ENCODE measurements at places on chromosomes 2 and 18.

GRCh38 chr18:80246445-80247392 lies 595 bp downstream of the PARD6G start:
- no peak for DNase-seq

- DNase-seq, result no peak
Observed at GRCh38 chr18:11506856-11507255, 102.5 kb upstream of the SLC35G4 start.

DNA sequence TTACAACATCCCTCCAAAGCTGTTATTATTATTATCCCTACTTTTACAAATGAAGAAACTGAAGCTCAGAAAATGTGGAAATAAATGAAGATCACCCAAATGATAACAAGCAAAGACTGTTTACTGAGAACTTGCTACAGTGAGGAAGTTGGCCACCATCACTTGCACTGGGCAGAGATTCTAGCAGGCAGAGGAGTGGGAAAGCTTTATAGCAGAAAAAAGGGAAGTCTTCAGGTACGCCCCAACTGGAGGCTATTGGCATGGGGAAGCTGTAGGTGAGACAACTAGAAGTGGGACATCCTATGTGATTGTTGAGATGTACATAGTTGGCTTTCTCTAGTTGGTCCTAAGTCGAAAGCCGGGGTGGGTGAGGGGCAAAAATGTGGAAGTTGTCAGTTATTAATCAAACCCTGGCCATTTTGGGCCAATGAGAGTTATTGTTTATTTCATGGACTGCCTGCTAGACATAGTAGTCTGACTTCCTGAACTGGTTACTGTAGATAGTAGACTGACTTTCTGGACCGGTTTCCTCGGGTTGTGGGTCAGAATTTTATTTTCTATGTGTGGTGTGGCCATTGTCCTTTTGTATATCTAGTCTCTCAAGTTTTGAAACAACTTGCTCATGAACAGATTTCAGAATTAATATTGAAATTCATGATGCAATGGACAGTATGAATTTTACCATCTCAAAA lies 40.2 kb upstream of the STAT4 start:
- no peak for DNase-seq

DNA sequence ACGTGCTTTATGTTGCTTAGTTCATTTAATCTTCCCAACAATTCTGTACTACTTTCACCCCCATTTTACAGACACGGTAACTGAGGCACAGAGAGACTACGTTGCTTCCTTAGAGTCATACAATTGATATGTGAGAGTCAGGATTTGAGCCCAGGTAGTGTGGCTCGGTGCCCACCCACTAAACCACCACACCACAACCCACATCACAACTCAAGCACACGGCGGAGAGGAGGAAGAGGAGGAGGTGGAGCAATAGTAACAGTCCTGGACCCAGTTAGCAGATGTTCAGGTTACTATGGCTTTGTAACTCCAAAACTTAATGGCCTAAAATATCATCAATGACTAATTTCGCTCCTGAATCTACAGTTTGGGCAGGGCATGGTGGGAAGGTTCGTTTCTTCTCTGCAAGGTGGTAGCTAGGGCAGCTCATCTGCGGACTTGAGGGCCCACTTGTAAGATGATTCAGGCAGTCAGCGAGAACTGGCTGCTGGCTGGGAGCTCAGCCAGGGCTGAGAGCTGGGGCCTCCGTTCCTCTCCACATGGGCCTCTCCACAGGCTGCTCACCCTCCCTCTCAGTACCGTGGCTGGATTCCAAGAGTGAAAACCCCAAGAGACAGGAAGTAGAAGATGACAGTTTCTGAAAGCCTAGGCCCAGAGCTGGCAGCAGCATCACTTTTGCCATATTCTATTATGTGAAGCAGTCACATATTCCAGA lies 167.1 kb downstream of the ZFP36L2 start:
- DNase-seq, result peak; percentile 95
